ENCODE measurements at places on chromosomes 6 and 20.

DNA sequence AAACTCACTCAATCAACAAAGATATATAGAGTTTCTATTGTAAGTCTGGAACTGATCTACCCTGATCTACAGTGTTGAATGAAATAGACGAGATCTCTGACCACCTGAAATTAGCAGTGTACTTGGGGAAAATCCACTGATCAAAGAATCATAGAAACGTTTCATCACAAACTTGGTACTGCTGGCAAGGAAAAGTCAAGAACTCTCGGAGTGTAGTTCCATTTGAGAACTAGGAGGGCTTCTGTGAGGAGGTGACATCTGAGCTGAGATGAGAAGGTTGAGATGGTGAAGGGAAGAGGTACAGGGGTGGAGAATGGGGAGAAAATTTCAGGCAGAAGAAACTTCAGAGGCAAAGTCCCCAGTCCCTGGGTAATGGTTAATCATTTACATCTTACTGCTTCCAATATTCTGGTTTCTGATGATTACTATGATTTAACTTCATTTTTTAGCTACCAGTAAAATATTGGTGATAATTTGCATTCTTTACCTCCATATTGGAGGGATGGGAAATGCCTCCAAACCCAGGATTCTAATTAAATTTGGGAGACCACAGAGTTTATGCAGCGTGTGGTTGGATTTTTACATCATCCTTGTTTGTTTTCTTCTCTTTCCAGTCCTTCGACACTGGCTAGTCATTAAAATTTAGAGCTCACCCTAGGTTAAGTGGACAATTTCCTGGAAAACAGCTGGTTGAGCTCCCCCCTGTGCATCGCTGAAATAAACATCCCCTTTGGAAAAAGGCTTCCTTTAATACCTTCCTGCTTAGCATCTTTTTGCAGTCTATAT is 191.9 kb downstream of the BCAS1 start:
- DNase-seq, result no peak

DNA sequence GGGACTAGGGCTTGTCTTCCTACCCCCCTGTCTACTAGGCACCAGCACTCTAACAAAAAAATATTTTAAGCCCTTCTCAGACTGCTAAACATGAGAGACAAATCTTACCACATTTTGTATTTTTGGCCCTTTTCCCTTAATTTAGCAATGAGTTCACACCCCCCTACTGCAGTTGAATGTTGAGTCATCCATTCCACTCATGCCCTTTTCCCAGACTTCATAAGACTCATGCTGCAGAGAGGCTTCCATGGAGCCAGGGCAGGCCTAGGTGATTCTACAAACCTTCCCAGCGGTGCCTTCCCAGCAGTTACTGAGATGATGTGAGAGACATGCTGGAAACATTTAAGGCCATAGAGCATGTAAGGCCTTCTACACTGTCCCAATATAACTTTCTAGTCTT is 53.9 kb downstream of the PXDC1 start:
- no peak for DNase-seq

DNA sequence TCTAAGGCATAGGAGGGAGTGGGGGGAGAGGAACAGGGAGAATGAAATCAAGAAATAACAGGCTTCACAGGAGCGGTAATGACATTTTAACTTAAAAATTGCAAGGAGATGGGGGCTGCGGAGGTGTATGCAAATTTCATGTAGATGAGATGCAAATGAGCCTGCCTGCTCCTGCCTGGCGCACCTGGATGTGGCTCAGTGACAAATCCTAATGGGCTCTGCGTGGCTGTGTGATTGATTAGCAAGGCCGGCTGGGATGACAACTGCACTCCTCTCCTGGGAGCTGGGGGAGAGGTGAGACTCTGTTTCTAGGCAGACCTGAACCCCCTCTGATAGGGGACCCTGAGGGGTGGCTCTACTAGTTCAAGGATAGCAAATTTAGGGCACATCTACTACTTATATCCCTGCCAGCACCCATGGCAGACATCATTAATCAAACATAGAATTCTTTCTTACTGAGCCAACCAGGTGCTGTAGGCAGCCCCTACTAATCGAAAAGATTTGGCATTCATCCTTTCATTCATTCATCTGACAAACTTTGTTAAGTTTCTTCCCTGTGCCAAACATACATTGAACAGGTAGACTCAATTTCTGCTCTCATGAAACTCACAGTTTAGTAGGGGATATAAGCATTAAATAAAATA is 38.4 kb upstream of the TGM2 start:
- DNase-seq, result peak; percentile 25

- no peak for DNase-seq
These were observed 35.0 kb downstream of the BTBD9 start for GRCh38 chr6:38604700-38605099.

DNA sequence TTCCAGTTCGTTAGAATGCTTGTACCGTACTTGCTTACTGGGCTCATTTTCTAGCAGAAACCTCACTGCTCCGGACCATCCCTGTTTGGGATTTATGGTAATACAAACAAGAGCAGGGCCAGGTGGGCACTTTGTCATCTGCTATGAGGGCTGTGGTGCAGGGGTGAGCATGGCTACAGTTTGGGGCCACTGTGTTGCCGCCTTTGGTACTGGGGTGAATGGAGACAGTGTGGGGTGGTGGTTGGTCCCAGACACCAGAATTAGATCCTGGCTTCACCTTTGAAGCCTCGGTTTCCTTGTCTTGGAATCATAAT is 95.0 kb downstream of the TOX2 start:
- no peak for DNase-seq

GRCh38 chr6:111862741-111863140 is 10.5 kb downstream of the FYN start:
- DNase-seq, result no peak

GRCh38 chr6:126156973-126157372 is 170.6 kb downstream of the TRMT11 start:
- DNase-seq, result no peak

GRCh38 chr6:2132416-2132815 is 113.0 kb downstream of the GMDS start:
- DNase-seq, result no peak

DNA sequence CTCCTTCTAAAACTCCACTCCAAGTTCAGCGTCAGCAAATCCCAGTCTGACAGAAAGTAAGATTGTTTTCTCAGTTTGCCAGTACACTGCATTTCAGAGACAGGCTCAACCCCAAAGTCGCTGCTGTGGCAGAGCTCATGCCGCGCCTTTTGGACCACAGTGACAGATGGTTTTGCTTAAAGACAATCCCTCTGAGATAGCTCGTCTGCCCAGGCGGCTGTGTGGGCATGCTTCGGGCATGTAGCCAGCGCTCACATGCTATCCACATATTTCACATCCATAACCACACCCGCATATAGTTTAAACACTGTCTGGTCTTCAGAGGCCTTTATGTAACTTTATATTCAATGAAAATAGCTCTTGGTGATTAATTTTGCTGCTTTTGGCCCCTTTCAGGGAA is 14.7 kb upstream of the PXDC1 start:
- DNase-seq, result peak; percentile 51

- DNase-seq, result no peak
These were observed 45.8 kb downstream of the DOP1A start for GRCh38 chr6:83113258-83113657.

GRCh38 chr6:105211831-105212230 is 32.0 kb upstream of the POPDC3 start:
- no peak for DNase-seq

- peak; percentile 84 for DNase-seq
These were observed 64.5 kb downstream of the AKAP7 start for GRCh38 chr6:131199568-131200272.

- DNase-seq, result no peak
These were observed 57.7 kb downstream of the SNX5 start for GRCh38 chr20:17910828-17911294.

GRCh38 chr20:33091147-33091546 is 11.7 kb downstream of the BPIFB4 start:
- no peak for DNase-seq

- no peak for DNase-seq
These were observed 95.5 kb downstream of the QRSL1 start for GRCh38 chr6:106724848-106725247.

- DNase-seq, result no peak
These were observed 11.8 kb upstream of the ZMYND8 start for GRCh38 chr20:47368301-47368700.

- DNase-seq, result peak; percentile 48
These were observed 14.8 kb downstream of the CST7 start for GRCh38 chr20:24963672-24964505.

GRCh38 chr20:60187683-60188082 is 229.5 kb downstream of the CDH26 start:
- no peak for DNase-seq

DNA sequence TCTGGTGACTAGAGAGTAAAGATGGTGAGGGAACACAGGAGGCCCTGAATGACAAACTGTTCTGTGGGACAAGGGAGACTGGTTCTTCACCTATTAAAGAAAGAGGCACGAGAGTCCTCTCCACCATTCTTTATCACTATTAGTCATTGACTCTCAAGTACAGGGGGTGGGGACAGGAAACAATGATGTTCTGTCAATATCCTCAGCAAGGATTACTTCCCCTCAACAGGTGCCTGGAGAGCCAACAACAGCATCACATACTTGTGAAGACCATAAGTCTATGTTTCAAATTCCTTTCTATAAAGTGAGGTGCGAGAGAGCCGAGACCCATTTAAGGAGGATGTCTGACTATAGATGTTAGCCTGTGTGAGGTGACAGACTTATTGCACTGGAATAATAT is 72.4 kb upstream of the TBC1D7 start:
- DNase-seq, result no peak

DNA sequence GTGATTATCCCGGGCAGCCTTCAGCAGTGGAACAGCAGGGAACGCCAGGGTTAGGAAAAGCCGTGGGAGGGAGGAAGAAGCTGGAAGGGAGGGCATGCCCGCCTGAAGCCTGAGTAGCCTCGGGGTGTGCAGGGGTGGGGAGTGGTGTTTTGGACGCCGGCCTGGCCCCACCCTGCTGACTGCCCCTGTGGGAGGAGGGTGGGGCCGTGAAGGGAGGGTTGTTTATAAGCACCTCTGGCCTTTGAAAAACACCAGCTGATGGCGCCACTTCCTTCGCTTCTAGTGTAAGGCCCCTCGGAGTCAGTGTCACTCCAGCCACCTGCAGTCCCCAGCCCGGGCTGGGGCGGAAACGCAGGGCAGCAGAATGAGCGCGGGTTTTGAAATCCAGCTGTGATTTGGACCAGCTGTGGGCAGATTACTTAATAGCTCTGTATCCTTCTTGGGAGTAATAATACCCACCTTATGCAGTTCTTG is 52.8 kb upstream of the BMP6 start:
- peak; percentile 9 for DNase-seq
